ENCODE measurements at places on chromosomes 5 and 9.

DNA sequence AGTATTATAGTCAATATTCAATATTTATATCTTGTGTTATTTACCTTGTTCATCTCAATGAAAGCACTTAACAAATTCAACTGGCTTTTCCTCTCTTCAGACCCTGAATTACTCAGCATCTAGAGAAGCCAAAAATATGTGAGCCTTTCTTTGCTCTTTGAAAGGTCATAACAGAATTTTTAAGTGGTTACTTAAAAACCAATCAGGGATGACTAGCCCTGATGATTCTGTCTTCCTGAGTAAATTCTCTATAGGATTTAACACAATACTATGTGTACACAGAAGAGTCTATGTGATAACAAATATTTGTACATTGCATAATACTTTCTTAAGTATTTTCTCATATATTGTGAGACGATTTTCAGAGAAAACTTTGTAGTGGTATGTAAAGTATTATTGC, 546.3 kb downstream of the MAT2B start:
- DNase-seq = peak; percentile 28

DNA sequence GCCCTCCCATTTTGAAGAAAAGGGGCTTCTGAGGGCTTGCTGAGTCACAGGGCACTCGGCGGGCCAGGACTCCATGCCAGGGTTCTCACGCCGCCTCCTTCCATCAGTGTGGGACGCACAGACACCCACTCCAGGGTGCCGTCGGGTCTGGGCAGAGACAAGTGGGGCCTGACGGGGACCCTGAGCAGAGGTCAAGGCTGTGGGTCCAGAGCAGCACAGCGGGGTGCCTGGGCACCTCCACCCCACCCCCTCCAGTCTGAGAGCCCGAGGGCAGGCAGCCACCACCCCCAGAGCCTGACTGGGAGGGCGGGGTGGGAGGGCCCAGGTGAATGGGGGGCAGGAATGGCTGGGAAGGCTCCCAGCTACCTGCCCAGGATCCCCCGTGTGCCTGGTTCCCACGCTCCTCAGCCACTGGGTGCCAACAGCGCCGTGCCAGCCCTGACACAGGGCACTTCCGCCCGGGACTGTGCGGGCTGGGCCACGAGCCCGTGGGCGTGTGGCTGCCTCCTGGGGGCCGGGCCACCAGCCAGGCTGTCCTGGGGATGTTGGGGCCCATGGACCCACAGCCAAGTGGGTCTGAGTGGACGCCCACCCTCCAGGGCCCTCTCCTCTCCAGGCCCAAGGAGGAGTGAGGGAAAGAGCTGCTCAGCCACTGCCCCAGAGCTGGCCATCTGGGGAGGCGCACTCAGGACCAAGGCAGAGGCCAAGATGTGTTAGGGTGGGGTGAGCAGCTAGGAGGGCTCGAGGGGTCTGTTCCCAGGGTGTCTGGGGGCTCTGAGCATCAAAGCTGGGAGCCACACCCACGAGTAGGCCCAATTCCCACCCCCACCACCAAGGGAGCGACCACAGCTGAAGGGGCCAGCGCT, 10.1 kb upstream of the NRARP start:
- no peak for DNase-seq

DNA sequence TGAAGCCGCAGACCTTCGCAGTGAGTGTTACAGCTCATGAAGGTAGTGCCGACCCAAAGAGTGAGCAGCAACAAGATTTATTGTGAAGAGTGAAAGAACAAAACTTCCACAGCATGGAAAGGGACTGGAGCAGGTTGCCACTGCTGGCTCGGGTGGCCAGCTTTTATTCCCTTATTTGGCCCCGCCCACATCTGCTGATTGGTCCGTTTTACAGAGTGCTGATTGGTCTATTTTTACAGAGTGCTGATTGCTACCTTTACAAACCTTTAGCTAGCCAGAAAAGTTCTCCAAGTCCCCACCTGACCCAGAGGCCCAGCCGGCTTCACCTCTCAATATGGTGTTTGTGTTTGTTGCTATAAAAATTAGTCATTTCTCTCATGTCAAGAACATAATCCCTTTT, 49.7 kb downstream of the RECK start:
- DNase-seq = no peak

DNA sequence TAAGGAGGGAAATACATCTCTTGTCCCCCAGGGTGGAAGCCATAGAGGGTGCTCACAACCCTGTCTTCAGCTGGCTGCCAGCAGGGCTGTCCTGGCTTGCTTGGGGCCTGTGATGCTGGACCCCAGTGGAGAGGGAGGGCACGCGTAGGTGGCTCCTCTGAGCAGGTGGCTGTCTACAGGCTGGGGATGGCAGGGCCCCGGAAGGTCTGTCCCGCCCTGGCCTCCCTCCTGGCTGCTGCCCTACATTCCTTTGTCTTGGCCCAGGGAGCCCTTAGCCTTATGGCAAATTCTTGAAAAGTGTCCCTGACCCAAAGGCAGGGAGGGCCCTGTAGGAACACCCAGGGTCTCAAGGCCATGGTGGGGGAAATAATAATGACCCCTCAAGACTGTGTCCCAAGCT, 224.4 kb downstream of the HSPA4 start:
- no peak for DNase-seq

DNA sequence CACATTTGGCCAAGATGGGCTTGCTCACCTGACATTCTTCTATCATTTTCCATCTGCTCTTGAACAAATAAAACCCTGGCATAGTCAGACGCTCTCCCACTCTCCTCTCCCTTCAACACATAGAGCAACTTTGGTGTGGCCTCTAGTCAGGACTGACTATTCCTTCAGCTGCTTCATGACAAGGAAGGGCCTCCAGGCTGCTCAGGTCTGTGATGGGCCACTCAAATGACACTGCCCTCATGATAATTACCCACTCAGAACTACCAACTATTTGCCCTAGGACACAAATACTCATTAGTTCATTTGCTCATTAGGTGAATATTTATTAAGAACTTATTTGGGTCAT, 376.3 kb downstream of the SEMA5A start:
- no peak for DNase-seq

GRCh38 chr9:37290940-37291485, 131.5 kb upstream of the GRHPR start:
- peak; percentile 69 for DNase-seq

- DNase-seq = no peak
Observed at GRCh38 chr9:134371731-134372130, 45.5 kb downstream of the RXRA start.

GRCh38 chr5:43652537-43653302, 49.7 kb downstream of the NNT start:
- DNase-seq = no peak

- peak; percentile 52 for DNase-seq
Observed at GRCh38 chr5:97231025-97231636, 48.1 kb upstream of the RIOK2 start.

DNA sequence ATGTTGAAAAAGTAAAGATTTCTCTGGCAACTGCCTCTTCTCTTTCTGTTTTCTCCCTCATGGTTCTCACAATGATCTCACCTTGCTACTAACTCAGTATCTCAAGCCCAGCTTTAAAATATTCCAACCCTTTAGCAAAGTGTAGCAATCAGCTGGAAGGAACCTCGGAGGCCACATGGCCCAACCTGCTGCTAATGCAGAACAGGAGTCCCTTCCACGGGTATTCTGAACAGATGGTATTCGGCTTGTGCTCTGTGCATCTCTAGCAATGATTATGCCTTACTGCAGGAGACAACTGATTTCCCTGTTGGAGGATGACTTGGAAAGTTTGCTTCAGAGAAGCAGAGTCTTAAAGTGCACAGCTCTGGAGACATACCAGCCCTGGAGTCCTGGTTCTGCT, 151.8 kb upstream of the PPP1R2B start:
- no peak for DNase-seq

GRCh38 chr9:132146039-132146438, 15.8 kb upstream of the NTNG2 start:
- no peak for DNase-seq

GRCh38 chr5:158928404-158928803, 171.3 kb downstream of the EBF1 start:
- DNase-seq = no peak

DNA sequence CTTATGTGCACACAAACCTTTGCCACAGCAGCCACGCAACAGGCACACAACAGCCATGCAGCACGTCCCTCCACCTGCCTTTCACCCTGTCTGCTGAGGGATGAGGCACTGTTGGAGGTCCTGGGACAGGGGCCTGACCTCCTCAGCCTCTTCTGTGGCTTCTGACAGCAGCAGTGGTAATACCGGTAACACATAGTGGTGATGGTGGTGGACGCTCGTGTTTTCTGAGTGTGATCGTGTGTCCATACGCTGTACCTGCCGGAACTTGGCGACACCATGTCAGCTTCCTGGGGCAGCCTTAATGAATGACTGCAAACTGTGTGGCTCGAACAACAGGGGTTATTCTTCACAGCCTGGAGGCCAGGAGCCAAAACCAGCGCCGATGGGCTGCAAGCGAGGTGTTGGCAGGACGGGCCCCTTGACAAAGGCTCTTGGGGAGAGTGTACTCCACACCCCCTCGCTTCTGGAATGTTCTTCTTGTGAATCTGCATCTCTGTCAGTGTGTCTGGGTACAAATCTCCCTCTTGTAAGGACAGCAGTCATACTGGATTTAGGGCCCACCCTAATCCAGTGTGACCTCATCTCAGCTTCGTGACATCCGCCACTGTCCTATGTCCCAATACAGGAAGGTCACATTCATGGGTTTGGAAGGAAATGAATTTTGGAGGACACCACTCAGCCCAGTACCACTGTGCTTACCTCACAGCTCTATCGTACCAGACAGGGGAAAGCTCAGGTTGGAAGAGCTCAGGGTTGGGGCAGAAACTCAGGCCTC, 55.3 kb upstream of the EXOC3 start:
- no peak for DNase-seq

GRCh38 chr9:38250279-38251035, 142.0 kb upstream of the ALDH1B1 start:
- DNase-seq = no peak

DNA sequence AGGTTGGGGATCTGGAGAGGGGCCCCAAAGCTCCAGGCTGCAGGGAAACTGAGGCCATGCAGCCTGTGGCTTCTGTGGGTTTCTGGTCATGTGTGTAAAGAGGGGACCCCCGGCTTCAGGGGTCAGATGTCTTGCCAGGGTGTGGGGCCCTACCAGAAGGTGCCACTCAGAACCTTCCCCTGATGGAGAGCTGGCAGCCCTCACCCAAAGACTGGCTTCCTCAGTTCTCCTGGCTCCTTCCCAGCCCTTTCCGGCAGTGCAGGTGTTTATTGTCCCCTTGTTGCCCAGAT, 11.6 kb upstream of the LAMC3 start:
- no peak for DNase-seq

DNA sequence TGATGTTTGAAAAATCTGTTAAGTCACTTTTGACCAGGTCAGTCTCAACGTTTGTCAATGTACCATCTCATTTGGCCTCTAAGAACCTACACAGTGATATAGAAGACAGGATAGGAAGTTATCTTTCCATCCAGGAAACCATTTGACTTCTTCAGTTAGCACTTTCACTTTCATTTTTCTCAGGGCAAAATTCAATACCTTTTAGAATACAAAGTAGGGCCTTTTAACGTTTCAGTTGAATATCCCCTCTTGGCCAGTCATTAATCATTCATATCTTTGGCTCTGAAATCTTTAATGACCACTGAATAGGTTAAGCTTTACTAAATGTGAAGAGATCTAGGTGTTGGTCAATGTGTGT, 101.1 kb upstream of the GNAQ start:
- DNase-seq = no peak

- DNase-seq = no peak
Observed at GRCh38 chr5:126368239-126368812, 54.9 kb upstream of the GRAMD2B start.
